GOT3 (cell line): ENCODE measurements at places on chromosomes 4 and X.

- DNase-seq = no peak
These were observed 34.7 kb upstream of the NAF1 start for GRCh38 chr4:163201358-163201757.

GRCh38 chr4:153748378-153748777 is 11.4 kb downstream of the RNF175 start:
- no peak for DNase-seq

GRCh38 chr4:69881173-69881773 is 21.3 kb upstream of the SULT1E1 start:
- no peak for DNase-seq

GRCh38 chr4:112818594-112818965 is 181.6 kb downstream of the LARP7 start:
- DNase-seq = no peak

DNA sequence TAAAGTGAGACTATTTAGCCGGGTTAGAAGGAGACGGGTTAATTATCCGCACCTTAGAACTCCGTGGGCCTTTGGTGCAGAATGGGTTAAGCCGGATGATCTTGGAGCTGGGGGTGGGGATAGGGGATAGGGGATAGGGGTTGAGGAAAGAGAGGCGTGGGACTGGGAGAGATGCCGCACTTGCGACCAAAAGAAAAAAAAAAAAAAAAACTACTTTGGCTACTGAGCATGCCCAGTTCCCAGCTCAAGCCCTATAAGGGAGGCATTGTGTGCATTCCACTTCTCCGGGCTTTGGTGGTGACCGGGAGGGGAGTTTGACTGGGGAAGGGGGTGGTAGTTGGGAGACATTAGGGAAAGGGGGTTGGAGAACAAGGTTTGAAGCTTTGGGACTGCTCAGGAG is at the start of gene SLITRK4:
Gene SLITRK4, minus strand, starts transcription at position 187 of the 400 bp plus-strand sequence. CDS start 4,993 bp downstream, outside the sequence.
- no peak for DNase-seq

DNA sequence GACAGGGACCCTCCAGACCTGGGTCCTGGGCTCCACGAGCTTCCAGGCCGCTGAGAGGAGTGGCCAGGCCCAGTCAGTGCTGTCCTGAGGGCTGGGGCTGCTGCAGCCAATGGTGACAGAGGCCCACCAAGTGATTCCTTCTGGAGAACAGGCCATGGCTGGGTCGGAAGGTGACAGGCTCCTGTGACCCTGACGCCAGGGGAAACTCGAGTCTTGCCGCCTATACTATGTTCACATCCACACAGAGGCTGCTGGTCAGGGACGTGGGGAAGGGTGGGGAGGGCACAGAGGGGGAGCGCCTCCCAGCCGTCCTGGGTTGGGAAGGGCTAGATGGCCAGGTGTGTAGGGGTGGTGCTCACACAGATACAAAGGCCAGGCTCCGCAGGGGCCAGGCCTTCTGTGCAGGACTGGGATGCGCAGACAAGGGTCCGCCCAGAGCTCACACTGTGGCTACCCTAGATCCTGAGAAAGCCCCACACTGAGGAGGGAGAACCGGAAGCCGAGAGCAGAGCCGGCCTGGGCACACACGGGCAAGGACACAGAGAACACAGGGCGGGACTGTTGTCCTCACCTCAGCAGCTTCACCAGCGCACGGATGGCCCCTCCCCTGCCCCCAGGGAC is 81.4 kb downstream of the HTRA3 start:
- no peak for DNase-seq

GRCh38 chr4:83932750-83933391 is 397.0 kb downstream of the GPAT3 start:
- no peak for DNase-seq

DNA sequence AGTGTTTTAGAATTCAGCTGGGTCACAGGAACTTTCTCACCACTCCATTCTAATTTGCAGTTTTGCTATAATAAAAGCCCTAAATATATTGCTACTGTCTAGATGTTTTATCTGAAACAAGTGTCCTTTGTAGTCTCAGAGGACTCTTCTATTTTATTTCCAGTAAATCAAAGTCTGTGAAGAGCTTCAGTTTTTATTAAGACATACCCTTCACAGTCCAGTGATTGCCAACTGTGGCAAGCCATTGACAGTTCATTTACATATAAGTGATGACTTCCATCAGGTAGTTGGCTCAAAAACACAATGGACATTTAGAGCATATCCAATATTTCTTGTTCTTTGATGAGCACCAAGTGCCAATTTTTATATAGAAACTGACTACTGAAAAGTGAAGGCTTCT is 466.1 kb downstream of the IQCM start:
- DNase-seq = no peak

DNA sequence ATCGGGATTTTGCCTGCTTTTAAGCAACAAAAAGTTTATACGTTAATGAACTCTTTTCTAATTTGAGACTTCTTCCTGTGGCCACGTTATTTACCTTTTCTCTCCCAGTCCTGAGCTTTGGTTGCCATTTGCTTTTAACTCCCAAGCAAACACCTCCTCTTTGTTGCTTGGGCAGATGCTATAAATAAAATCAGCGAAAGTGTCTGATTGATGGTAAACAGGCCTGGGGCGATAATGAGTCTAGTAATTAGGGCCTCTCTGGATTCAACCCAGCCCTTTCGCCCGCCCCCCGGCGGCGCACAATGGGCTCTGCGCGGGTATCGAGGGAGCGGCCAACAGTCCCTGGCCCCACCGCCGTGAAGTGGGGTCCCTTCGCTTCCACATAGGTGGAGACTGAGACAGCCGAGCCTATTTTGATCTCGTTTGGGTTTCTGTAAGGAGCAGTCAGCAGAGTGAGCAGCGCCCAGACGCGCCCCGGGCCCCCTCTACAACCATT is 790 bp downstream of the CLGN start:
- DNase-seq = no peak

DNA sequence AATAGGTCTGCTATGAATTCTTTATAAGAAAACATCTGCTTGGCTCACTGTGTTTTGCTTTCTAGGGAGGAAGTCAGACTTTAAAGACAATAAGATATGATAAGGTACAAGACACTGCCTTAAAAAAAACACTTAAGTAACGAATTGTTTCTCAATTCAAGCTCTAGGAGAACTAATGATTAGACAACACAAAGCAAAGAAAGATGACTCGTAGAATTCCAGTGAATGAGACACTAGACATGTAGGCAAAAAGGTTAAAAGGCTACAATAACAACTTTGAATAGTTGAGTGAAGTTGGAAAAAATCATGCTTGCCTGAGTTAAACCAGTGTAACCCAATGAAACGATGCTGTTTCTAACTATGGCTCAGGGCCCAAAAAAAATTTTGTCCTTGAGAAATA is 344.4 kb upstream of the ACTRT1 start:
- DNase-seq = no peak

- peak; percentile 42 for DNase-seq
These were observed 76.9 kb upstream of the SCOC start for GRCh38 chr4:140296335-140297220.

DNA sequence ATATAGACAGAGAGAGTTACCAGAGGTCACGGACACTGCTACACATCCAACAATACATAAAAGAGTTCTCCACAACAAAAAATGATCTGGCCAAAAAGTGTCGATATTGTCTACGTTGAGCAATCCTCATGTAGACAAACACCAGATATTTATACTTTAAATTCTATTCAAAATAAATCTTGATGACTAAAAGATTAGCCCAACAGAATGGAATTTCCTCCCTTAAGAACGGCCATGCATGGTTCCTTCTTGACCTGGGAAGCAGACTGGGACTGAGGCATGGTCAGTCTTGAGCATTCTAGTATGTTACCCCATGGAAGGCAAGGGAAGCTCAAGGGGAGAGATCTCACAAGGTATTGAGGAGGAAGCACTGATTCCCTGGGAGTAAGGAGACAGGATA is 43.5 kb downstream of the LHFPL1 start:
- no peak for DNase-seq

DNA sequence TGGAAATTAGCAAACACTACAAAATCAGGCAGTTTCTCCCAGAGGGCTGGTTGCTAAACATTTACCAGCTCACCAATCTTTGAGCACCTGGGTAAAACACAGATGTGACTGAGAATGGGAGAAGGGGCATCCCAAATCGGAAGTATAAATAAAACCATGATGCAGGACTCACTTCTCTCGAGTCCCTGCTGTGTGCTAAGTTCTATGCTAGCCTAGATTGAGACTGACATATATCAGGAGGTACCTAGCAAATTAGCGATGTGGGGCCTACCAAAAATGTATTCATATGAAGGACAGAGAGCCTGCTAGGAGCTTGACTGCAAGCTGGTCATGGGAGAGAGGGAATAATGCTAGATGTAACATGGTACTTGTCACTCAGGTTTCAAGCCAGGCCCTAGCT is 171.9 kb upstream of the PGRMC2 start:
- DNase-seq = no peak

DNA sequence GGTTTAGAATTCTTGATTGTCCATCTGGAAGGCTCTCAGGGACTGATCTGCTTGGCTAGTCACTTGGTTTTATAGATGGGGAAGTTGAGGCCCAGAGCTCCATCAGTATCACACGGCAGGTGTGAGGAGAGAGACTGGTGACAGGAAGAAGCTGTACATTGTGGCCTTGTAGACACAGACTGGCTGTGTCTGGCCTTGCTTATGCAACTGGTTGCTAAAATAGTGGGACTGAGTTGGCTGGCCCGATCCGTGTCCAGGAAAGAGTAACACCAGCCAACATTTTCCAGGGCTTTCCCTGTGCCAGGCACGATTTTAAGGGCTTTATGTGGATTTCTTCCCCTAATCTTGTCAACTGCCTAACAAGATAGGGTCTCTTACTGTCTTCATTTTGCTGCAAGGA is 2.8 kb downstream of the TBC1D14 start:
- DNase-seq = no peak

GRCh38 chr4:17630228-17630627 is 15.8 kb downstream of the MED28 start:
- no peak for DNase-seq

- no peak for DNase-seq
These were observed 284.0 kb downstream of the BCOR start for GRCh38 chrX:39813631-39814277.

GRCh38 chr4:141390571-141390970 is 169.9 kb downstream of the ZNF330 start:
- DNase-seq = no peak

DNA sequence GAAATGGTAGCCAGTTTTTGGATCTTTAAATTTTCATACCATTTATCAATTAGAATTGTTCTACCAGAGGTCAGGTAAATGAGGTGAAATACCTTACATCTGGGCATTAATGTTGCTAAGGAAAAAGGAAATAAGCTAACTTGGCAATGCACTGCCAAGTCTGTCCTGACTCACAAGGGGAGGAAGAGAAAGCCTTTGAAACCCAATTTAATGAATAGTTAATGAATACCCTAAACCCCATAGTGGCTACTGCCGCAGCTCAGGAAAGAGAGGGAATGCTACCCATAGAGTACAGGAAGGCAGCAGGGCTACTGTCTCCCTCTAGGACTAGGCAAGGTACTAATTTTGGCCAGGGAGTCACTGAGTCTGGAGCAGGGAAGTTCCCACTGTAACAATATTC is 16.8 kb upstream of the DHX15 start:
- no peak for DNase-seq

- DNase-seq = no peak
These were observed 7.0 kb downstream of the ENOX2 start for GRCh38 chrX:130896026-130896425.

DNA sequence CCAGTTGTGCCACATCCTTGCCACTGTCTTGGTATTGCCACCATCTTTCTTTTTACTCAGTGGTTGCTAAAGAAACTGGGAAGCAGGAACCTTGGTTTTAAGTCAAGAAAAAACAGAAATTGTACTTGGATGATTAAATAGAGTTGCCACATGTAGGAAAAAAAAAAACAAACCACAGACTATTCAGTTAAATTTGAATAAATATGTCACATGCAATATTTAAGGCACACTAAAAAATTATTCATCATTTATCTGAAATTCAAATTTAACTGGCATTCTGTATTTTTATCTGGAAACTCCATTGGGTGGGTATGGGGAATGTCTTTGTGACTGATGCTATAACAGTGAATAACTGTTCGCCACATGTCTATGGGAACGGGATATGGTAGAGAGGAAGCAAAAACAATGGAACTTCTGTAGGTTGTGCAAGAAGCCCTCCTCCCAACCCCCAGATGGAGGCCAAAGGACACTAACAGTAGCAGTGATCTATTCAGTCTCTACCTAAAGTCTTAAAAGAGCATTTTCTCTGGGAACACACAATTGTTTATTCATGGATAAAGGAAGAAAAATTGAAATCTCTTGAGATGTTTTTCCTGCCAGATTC is 57.0 kb upstream of the PLAC8 start:
- DNase-seq = no peak

- no peak for DNase-seq
These were observed 53.1 kb downstream of the GSX2 start for GRCh38 chr4:54152846-54153600.

DNA sequence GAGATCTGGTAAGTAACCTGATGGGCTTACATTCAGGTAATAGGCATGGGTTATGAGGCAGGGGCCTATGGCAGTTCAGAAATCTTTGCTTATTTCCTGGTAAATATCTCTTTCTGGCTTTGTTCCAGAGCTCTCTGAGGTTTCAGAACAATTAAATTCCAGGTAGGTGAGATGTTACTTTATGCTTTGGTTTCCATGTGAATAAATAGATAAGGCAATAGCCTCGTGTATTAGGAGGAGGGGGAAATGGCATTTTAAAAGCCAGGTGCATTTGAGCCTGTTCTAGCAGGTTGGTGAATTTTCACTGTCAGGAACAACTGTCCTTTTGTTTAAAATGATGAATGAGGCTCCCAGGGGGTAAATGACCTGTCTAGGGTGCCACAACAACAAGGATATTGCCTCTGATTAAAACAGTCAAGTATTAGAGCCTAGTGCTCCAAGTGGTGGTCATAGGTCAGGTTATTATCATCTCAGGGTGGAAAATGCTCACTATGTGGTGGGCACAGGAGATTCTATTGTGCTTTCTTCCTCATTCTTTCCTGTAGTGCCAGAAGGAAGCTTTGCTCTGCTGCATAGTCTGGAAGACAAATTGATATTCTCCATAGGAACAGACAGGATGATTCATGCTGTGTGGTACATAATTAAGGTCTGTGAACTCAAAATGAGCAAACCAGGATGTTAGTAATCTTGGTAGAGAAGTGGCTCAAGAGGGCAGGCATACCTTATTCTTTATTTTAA is 296.2 kb downstream of the INPP4B start:
- no peak for DNase-seq
